ENCODE measurements at places on chromosomes 1 and 21.

DNA sequence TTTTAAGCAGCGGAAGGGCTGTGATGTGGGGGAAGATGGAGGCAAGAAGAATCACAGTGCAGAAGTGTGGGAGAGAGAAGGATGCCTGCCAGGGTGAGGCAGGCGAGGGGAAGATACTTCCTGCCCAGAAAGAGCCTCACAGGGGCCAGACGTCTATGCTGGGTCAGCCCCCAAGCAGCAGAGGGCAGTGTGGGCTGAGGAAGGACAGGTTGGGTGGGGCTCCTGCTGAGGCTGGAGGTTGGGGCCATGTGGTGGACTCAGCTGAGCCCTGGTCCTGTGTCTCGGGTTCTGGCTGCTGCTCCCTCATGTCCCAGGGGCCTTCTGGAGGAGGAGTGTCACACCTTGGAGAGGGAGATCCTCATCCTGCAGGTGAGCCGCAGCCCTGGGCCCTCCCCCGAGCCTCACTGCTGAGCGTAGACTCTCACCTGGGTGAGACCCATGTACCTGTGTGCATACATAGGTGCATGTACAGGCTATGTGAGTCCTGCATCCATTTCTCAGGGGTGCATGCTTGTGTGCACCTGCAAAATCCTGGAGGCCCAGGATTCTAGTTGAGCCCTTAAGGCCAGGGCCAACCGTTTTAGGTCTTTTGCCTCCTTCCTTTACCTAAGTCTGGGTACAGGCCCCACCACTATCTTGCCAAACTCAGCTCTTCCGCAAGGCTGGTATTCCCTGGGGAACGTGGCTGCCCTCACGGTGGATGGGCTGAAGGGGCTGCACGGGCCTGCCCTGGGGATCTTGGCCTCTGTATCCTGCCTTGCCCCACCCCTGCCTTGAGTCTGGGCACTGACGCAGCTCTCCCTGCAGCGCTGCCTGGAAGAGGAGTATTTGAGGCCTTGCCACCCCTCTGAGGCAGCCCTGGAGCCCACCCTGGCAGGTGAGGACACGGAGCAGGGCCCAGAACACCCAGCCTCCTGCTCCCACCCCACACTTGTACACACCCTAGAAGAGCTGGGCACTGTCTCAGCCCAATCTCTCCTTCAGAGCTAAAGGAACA is 3.7 kb downstream of the CCDC24 start:
- DNase-seq = no peak

DNA sequence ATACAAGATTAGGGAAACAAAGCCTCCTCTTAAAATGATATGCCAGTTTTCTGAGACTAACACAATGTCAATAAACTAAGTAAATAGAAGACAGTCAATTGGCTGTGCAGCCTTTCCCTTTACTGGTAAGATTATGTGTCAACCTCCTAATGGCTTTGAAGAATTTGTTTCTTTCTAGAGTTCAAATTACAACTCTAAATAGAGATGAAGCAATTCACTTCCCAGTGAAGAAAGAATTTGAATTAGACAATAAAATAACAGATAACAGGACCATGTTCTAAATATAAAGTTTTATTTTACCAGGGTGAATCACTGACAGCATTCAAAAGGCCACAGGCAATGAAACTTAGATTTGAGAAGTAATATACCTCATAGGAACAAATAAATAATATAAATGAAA is 680.3 kb downstream of the PLA2G4A start:
- DNase-seq = no peak

DNA sequence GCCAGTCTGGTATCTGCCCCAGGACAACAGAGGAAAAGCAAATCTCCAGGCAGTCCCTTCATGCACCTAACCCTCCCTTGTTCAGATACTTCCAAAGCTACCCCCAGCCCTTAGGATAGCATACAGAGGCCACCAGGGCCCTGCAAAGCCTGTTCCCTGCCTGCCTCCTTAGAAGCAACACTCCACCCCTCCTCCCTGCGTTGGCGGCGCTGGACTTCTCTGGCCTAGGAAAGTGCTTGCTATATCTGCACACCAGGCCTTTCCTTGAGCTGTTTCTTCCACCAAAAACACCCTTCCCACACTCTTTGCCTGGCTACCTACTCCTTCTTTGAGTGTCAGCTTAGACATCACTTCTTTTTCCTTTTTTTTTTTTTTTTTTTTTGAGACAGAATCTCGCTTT is 61.3 kb downstream of the GRIK3 start:
- DNase-seq = no peak

DNA sequence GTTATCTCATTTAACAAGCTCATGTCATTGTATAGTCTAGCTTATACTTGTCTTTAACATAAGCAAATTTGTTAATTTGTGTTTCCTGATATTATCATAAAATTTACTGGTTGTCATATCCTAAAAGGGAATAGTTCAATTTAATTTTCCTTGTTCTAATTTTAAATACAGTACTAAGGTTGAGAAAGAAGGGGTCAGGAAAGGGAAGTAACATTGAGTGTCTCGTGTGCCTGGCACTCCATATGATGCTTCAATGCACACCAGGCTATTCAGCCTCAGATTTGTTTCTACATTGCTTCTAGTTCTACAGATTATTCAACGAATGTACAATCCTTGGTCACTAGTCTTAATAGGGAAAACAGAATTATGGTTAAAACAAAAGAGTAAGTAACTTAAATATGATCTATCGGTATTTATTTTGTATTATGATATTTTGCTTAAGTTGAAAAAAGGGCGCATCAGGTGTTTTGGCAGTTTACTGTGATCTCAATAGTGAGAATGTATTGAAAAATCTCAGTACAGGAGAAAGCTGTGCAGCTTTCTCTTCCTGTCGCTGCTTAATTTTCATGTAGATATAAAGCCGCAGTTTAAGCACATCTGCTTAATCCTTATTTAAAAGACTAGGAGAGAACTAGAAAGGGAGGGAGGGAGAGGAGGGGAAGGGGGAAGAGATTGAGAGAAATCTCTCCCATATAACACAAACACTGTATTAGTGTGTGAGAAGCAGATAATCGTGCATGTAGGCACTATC is 13.0 kb downstream of the PTPRC start:
- no peak for DNase-seq

GRCh38 chr1:65429806-65430205 is 9.3 kb downstream of the LEPR start:
- no peak for DNase-seq

GRCh38 chr1:27394282-27394658 is 1.8 kb downstream of the GPR3 start:
- DNase-seq = no peak

DNA sequence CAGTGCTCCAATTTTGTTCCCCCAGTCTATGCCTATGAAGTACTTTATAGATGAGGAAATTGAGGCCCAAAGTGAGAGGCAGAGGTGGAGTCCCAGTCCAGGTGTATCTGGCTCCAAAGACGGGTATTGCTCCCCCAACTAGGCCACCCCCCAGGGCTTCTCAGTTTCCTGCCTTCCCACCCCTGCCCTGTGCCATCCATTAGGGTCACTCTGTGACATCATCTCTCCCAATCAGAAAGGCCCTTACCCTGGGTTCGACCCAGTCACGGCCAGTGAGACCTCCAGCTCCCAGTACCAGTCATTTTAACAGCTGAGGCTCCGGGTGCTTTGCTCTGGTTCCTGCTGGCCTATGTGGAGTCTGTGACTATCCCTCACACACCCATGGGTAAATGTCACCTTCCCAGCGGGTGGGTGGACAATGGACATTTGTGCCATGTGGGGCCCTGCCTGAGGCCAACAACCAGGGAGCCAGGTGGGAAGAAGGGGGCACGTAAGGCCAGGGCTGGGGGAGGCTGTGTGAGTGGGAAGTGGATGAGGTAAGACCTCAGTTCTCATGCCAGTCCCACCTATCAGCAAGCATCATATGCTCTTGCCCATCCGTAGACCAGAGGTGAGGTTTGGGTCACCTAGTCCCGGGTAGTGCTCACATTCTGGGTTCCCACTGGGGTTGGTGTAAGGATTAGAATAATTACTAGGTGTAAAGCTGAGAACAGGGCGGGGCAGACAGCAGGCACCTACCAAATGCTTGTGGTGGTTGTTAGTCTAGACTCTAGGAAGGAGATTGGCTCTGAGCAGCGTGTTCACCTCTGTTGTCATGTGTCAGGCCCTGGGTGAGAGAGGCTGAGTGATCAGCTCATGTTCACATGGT is 685.9 kb downstream of the MATN1 start:
- DNase-seq = no peak

- no peak for DNase-seq
These were observed 59.4 kb upstream of the TENT5C start for GRCh38 chr1:117546467-117546866.

DNA sequence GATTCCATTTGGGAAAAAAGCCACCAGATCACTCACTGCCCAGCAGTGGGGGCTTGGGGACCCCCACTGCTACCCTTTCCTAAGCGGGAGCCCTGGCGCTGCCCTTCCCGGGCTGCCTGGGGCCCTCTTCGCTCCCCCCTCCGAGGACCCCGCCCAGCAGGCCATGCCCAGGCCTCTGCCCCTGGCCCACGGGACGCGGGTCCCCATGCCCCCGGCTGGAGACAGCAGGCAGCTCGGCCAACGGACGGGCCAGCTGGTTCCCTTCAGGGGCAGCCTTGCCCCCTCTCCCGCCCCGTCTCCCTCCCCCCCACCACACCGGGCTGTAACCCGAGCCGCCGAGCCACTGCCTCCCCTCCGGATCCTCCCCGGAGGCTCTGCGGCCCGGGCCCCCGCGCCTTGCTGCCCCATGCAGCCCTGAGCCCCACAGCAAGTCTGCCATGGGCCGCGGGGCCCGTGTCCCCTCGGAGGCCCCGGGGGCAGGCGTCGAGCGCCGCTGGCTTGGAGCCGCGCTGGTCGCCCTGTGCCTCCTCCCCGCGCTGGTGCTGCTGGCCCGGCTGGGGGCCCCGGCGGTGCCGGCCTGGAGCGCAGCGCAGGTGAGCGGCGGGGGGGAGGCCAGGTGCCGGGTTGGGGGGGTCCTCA is at the start of gene MMP23B:
TSS of gene MMP23B (plus strand) at position 392 of the 639 bp plus-strand sequence. CDS start at position 438, 46 bp downstream.
- DNase-seq = no peak

DNA sequence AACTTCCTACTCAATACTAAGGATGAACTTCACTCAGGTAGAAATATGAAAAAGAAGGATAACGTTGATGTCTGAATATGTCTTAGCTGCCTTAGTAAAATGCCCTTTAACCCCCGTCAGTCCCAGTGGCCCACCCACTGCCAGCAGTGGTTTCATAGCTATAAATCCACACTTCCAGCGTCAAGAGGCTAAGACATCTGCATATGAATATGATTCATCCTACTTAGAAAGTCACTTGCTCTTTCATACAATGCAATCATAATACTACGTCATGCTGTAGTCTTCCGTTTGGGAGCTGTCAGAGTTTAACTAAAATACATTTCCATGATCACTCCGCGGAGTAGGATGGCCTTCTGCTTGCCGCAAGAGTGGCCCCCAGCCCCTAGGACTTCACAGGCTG is 247.3 kb downstream of the SDCCAG8 start:
- no peak for DNase-seq

DNA sequence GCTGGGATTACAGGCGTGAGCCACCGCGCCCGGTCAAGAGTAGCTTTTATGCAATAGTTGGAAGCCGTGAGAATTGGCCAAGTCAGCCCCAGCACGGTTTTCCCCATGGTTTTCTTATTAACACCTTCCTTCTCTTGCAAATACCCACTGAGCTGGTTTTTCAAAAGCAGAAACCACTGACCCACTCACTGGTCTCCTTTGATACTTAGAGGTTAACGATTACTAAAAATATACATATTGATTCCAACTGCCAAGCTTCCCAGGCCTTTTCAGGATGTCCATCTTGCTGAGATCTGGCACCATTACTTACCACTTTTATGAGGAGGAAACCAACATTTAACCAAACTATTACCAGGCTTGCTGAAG is 25.9 kb upstream of the TARDBP start:
- no peak for DNase-seq

DNA sequence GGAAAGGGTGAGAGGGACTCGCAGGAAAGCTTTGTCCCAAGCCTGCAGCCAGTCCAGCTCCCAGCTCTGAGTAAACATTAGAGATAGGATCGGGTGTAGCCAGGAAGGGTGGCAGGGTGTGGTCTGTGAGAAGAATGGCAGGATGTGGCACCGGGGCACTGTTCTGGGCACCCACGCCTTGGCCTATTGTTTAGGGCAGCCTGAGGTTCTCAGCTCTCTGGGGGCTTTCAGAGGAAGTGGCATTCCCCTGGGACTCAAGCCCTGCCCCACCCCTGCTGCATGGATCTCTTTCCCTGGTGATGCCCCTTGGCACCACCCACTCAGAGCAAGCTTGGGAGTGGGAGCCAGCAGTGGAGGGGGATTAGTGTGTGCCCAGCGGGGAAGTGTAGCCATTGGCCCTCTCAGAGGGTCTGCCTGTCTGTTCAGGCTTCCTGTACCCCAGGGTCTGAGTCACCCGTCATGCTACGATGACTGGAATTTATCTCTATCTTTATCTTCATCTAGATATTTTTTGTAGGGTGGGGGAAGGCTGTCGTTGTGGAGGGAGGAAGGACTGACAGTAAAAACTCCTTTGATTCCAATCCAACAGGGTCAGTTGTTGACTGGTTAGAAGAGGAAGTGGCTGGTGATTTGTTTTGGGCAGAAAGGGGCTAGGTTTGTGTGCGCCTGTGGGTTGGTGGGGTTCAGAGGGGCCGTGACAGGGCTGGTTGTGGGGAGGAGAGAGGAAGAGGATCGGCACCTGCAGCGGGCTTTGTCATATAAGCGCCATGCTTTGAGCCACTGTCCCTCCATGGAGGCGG is 31.6 kb downstream of the SOX13 start:
- DNase-seq = no peak

DNA sequence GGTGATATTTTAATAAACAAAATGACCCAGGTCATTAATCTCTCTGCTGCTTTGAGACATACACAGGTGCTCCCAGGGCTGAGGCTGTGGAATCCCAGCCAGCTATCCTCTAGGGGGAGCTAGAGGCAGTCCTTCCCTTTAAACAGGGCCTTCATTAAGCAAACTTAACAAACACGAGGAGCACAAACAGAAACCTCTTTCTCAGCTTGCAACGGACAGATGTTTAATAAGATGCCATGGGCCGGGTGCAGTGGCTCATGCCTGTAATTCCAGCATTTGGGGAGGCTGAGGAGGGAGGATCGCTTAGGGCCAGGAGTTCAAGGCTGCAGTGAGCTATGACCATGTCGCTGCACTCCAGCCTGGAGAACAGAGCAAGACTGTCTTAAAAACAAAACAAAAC is 106.7 kb downstream of the HIVEP3 start:
- peak; percentile 36 for DNase-seq

- DNase-seq = no peak
These were observed 30.8 kb downstream of the DUSP10 start for GRCh38 chr1:221711063-221711577.

GRCh38 chr1:164613176-164613575 is 54.2 kb downstream of the PBX1 start:
- no peak for DNase-seq

DNA sequence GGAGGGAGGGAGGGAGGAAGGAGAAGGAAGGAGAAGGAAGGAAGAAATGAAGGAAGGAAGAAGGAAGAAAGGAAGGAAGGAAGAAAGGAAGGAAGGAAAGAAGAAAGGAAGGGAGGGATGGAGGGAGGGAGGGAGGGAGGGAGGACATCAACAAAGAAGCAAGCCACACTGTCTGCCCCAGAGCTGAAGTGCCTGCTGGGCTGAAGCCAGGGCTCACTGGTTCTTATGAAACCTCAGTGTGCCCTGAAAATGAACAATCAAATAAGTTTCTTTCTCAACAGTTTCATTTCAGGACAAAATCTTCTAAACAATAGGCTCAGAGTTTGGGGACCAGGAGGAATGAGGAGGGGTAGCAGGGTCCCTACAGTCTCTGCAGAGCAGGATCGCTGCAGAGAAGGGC is 21.1 kb downstream of the ARHGEF19 start:
- DNase-seq = no peak

Data from activated T-cell treated with anti-CD3 and anti-CD28 coated beads for 4 hours (primary cell).